ENCODE measurements at places on chromosomes 7 and 10. TPM values are rescaled to one million over a fixed set of nuclear protein-coding genes. Genes with fewer than 3 reads are reported as not detected.

DNA sequence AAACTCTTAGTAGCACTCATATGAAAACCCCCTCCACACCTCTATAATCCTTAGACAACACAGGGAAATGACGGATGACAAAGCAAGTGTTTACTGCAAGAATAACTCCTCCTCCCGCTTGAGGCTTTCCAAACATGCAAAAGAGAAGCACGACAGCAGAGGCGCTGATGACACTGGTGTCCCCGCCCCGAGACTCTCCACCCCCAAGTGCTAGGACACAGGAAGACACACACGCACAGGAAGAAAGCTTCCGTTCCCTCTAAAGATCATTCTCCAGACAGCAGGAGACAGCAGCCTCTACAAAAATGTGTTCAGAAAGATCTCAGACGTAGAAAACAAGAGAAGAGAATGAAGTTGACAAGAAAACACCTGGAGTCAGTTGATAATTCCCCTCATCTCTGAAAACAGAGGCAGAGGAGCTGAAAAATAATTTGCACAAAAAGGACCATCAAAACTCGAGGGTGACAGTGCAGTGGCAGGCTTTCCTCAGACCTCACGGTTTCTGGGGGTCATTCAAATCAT, 90.2 kb downstream of the DLG5 start:
- DNase-seq: peak; percentile 58

DNA sequence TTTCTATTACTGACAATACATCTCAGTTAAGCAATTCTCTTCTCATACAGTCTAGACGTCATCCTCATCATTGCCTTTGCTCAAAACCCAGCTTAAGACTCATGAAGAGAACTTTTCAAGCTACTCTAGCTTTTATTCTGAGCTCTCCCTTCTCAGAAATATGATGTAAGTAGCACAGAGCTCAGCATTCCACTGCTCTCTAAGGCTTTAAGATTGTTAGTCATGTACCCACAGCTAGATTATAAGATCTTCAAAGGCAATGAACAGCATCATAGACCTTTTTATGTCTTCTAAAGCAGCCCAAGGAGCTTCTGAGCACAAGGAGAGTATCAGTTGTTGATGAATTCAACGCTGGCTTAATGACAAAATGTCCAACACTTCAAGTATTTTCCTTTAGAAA, 119.3 kb downstream of the NRP1 start:
- DNase-seq: no peak

DNA sequence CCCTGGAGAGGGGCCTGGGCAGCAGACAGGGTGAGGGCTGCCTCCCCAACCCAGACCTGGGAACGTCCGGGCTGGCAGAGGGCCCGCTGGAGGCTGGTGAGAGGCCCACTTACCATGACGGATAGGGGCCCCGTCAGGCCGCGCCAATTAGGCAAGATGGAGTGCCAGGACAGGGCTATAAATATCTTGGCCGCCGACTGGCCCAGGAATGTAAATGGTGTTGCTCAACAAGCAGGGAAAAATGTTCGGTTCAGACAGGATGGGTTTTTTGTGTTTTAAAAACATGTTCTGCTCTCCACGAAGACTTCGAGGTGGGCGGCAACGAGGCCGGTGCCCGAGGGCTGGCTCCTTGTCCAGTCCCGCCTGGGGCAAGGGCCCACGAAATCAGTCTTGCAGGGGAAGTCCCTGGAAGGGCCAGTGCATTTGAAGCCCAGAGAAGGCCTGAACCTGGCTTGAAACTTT, 35.8 kb upstream of the ELN start:
- peak; percentile 69 for DNase-seq

DNA sequence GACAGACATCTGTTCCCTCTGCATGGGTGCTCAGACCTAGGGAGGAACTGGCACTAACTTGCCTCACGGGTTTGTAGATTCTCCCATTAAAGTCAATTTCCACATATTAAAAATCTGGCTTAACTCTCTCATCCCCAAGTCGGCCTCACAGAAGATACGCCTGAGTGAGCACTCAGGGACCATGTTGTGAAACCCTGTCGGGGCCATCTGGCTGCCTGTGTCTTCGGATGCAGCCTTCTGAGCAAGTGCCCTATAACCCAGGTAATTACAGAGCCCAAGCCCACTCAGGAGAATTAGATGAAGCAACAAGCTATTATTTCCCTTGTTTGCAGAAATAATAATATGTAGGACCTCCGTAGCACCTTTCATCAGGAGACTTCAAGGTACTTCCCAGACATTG, 219.3 kb upstream of the GLI3 start:
- no peak for DNase-seq

- DNase-seq: no peak
Measured at GRCh38 chr10:115953281-115953680, 319.7 kb downstream of the GFRA1 start.

DNA sequence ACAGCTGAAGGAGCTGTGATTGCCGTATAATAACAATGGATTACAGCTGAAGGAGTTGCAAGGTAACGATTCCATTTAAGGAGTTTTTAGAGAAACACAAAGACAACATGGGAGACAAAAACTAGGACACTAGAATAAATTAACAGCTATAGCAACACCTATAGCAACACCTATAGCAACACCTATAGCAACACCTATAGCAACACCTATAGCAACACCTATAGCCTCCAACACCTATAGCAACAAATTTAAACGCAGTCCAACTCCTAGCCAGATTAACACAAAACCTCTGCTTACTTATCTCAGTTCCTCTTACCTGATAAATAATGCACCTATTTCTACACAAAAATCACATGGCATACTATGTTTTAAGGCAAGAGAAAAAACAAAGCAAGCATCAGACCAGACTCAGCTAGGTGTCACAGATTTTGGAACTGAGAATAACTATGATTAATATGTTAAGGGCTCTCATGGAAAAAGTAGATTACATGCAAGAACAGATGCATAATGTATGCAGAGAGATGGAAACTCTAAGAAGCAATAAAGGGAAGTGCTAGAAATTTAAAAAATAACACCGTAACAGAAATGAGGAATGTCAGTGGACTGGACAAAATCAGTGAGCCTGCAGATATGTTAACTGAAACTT, 55.7 kb upstream of the SRPK2 start:
- no peak for DNase-seq

GRCh38 chr7:100890653-100891567, 1.4 kb upstream of the UFSP1 start:
- DNase-seq: peak; percentile 45

DNA sequence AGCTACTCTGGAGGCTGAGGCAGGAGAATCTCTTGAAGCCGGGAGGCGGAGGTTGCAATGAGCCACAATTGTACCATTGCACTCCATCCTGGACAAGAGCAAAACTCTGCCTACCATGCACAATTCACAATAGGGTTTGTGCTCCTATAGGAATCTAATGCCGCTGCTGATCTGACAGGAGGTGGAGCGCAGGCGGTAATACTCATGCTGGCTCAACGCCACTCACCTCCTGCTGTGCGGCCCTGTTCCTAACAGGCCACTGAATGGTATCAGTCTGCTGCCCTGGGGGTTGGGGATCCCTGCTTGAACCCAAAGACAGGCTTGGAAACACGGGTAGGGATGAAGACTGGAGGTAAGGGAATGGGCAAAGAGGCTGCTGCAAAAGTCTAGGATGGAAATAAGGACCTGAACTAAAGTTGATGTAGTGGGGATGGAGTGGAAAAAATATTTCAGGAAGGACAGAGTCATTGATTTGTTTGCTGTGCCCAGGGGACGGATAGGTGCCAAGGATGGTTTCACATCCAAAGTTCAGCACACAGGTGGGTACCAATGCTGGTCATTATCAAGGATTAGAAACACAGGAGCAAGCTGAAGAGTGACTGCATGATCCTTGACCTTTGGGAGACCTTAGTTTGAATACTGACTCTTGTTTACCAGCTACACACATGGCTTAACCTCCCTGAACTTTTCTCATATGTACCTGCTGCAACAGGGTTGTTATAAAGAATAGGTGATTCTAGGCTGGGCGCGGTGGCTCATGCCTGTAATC, 2.2 kb downstream of the MRPS17 start:
- DNase-seq: no peak

- no peak for DNase-seq
Measured at GRCh38 chr7:158482480-158482879, 105.1 kb downstream of the PTPRN2 start.

- DNase-seq: no peak
Measured at GRCh38 chr10:72257051-72257892, 16.5 kb upstream of the DDIT4 start.

- DNase-seq: no peak
Measured at GRCh38 chr7:122059542-122059941, 84.5 kb downstream of the AASS start.

- peak; percentile 92 for DNase-seq
Measured at GRCh38 chr10:43461950-43462349, 25.0 kb downstream of the ZNF487 start.

- DNase-seq: peak; percentile 54
Measured at GRCh38 chr7:70696201-70696754, 435.7 kb upstream of the GALNT17 start.

- DNase-seq: peak; percentile 61
Measured at GRCh38 chr7:97006055-97006815, 882 bp downstream of the DLX6 start.

- DNase-seq: no peak
Measured at GRCh38 chr10:17429490-17429889, 24.9 kb downstream of the ST8SIA6 start.

GRCh38 chr7:151539088-151539671, 19.5 kb upstream of the RHEB start:
- DNase-seq: peak; percentile 44

DNA sequence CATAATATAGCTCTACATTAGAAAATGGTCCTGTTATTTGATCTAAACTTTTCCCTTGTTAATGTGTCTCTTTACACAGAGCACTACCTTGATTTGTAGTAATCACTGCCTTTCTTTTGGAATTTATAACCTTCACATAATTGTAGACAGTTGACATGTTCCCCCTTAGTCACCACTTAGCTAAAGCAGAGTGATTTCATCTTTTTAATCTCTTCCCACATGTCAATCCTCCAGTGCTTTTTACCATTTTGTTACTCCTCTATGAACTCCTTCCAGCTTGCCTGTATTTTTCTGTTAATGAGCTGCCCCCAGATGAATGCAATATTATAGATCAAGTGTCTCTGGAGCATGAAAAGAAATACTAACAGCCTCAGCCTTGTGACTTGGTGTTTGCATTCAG, 2.6 kb upstream of the PPP1R3A start:
- no peak for DNase-seq

DNA sequence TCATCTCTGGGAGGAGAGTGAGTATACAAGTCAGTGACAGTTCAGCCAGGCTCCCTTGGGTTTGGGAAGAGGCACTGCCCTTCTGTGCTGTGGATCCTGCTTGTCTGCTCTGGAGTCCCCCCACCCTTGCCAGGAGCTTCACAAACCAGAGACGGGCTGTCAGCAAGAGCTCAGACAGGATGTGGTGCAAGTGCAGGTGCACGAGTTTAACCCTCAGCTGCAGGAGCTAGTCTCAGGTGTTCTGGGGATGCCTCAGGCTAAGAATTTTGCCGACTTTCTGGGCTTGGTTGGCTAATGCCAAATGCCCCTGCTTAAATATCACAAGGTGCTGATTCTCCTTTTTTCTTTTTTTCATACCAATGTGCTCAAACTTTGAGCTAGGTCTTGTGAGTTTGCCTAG, 22.3 kb downstream of the ZNF783 start:
- no peak for DNase-seq

- no peak for DNase-seq
Measured at GRCh38 chr7:148987751-148988512, 40.4 kb downstream of the PDIA4 start.

DNA sequence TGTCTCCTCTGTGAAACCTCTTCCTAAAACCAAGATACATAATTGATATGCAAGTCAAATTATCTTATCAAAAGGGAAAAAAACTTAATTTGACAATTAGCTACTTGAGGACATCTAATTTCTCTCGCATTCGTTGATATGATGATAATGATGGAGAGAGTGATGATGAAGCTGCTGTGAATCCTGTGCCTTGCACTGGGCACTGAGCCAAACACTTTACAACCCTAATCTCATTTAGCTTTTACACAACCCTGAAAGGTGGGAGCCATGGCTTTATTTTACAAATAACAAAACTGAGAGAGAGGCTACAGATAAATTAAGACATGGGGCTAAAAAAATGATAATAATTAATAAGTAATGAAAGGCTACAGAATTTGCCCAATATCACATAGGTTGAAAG, 176.0 kb downstream of the NOC3L start:
- DNase-seq: no peak

DNA sequence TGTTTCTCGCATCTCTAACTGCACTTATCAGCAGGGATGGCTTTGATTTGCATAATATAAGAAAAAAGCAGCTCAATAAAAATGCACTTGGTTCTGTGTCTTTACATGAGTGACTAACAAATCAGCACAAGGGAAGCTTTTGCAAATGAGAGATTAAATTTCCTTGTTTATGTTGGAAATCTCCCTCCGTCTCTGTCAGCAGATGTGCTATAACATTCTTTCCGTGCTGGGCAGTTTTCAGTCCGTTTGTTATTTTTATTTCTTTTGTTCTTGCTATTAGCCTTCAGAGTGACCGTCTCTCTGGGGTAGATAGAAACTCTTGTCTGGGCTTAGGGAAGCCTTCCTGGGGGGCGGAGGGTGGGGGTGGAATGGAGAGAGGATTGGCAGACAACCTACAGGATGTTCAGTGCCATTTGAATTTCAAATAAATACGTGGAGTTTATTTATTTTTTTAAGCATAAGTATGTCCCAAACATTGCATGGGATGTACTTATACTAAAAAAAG, 96.0 kb downstream of the GATA3 start:
- no peak for DNase-seq

GRCh38 chr7:128155100-128155740, 85.9 kb upstream of the LEP start:
- DNase-seq: peak; percentile 7

DNA sequence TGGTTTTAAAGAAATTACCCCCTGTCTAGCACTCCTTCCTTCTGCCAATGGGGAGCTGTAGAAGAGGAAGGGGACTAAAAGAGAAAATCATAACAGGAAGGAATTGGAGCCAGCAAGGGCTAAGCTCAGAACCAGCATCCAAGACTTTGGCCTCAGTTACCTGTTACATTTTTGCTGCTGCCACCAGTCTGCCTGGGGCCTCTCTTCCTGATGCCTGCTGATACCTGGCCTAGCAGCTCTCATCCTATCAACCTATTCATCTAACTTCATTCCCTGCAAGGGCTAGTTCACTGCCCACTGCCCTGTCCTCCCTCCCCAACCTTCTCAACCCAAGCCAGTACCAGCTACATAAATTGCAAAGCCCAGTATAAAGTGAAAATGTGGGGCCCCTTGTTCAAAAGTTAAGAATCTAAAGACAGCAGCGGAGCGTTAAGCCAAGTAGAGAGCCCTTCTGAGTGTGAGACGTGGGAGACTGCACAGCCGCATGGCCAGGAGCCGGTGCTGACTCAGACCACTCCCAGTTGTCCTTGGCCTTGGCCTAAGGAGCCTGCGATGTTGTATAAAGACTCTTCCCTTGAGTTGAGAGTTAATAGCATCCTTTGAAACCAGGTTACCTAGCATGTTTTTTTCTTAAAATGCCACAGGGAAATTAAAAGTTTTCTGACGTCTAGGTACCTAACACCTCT, 13.2 kb upstream of the AOC1 start:
- no peak for DNase-seq

The OPN4 gene
- not detected for total RNA-seq

The WASL gene
- total RNA-seq: 30.6 TPM

The HOXA13 gene
- not detected for total RNA-seq

The AKR1C2 gene
- 2.8 TPM for total RNA-seq

The ABCB1 gene
- total RNA-seq: 2.4 TPM

The SLC29A4 gene
- 11.2 TPM for total RNA-seq

The ADRA2A gene
- 4.3 TPM for total RNA-seq

Data from tongue (tissue), 3 donors.